ENCODE measurements at places on chromosomes 4 and X. TPM values are rescaled to one million over a fixed set of nuclear protein-coding genes. Genes with fewer than 3 reads are reported as not detected.

The BRS3 gene
- polyA plus RNA-seq = 0.08 TPM

The EDNRA gene
- 72.9 TPM for polyA plus RNA-seq

The KCNE5 gene
- 4.8 TPM for polyA plus RNA-seq

The IKBKG gene
- 15.4 TPM for polyA plus RNA-seq

The C4orf36 gene
- polyA plus RNA-seq = 1.9 TPM

The OTUD6A gene
- 0.05 TPM for polyA plus RNA-seq

The ITIH6 gene
- polyA plus RNA-seq = 0.06 TPM

The ZNF711 gene
- polyA plus RNA-seq = 65.4 TPM

All from right renal pelvis (tissue), 4 donors.